Prostate gland (tissue), 2 donors: ENCODE measurements at places on chromosomes 3 and 15. TPM values are rescaled to one million over a fixed set of nuclear protein-coding genes. Genes with fewer than 3 reads are reported as not detected.
A peak's percentile ranks its signal among the peaks of the same experiment; 100 is the strongest.

The MUSTN1 gene
- 10.5 TPM for total RNA-seq

The CLDND1 gene
- total RNA-seq: 71.2 TPM

The RAB6B gene
- total RNA-seq: 7.1 TPM

The GOLGA6L4 gene
- total RNA-seq: 10.0 TPM

The GCNT3 gene
- total RNA-seq: 1.6 TPM

The FOXB1 gene
- total RNA-seq: not detected

The IMP3 gene
- 125 TPM for total RNA-seq

The MRPS22 gene
- total RNA-seq: 34.1 TPM

The GHRL gene
- total RNA-seq: 3.0 TPM

The C3orf62 gene
- 9.7 TPM for total RNA-seq

The TMC3 gene
- total RNA-seq: 0.14 TPM

DNA sequence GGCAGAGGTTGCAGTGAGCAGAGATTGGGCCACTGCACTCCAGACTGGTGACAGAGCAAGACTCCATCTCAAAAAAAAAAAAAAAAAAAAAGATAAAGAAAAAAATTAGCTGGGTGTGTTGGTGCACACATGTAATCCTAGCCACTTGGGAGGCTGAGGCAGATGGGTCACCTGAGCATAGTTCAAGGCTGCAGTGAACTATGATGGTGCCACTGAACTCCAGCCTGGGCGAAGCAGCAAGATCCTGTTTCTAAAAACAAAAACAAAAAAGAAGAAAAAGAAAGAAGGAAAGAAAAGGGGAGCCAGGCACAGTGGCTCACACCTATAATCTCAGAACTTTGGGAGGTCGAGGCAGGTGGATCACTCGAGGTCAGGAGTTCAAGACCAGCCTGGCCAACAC is 32.9 kb downstream of the PIK3CB start:
- no peak for DNase-seq

GRCh38 chr3:69294014-69294766 is 91.7 kb downstream of the FRMD4B start:
- no peak for DNase-seq

DNA sequence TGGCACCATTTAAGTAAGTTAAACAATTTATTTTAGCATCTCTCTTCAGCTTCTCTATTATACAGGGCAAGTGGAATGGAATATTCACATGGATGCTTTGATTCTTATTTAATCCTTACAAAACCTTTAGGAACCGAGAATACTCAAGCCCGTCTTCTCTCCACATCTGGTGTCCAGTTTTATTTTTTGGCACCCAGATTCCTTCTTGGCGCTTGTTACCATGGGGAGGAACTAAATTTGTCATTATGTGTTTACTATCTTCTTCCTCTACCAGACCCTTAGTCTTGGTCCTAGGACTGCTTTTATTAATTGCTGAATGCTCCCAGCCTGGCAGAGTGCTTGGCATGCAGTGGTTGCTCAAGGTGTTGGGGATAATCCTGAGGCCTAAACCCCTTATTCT is 138.8 kb downstream of the CACNA2D3 start:
- no peak for DNase-seq

DNA sequence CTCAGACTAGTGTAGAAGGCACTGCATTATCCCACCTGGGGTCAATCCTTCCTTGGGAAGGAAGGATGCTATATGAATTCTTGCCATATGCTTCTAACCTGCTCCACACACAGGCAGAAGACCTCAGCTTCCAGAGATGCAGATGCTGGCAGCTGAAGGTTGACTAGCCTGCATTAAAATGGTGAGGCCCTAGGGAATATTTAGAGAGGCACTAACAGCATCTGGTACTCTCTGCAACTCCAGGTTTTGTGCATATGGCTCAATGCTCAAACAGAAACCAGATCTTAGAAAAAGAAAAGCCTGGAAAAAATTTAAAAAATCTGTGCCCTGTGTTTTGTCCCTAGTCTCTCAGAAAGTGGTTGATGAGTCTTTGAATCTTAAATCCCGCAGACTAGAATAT is 56.0 kb upstream of the MYRIP start:
- no peak for DNase-seq

DNA sequence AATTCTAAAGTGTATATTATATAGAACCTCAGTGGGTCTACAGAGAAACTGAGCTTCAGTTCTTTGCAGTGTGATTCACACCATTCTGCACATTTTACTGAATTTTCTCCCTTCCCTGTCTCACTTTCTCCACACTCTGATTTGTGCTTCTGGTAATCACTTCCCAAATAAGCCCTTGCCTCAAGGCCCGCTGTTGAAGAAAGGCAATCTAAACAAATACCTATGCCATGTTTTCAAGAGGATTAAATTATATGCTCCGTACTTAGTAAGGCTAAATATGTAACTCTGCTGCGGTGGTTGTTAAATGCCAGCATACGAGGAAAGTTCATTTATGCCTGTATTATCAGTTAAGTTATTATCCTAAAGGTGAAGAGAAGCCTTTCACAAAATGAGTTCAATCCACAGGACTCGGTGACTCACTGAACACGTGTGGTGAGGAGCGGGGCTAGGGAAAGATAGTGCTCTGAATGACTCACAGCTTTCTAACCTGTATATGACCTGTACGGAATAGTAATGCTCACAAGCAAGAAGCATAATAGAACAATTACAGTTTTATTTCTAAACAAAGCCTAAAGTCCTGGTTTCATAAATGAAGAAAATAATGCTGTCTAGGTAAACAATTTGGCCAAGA is 25.1 kb downstream of the CNTN6 start:
- DNase-seq: no peak

DNA sequence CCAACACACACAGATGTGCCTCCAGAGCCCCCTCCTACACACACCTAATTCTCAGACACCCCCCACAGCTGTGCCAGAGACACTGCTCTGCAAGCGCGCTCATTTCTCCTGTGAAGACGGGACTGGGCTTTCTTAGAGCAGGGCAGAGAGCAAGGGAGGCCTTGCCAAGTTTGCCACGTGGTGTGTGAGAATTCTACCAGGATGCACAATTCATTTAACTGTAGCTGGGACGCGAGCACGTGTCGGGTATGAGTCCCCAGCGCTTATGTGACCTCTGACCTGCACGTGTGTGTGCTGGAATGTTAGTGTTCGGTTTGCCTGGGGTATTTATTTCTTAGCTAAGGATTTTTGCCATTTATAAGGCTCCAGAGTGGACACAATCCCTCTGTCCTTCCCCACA is 37.0 kb downstream of the FEM1B start:
- no peak for DNase-seq

- no peak for DNase-seq
Measured at GRCh38 chr3:116552246-116552645, 107.0 kb upstream of the LSAMP start.

DNA sequence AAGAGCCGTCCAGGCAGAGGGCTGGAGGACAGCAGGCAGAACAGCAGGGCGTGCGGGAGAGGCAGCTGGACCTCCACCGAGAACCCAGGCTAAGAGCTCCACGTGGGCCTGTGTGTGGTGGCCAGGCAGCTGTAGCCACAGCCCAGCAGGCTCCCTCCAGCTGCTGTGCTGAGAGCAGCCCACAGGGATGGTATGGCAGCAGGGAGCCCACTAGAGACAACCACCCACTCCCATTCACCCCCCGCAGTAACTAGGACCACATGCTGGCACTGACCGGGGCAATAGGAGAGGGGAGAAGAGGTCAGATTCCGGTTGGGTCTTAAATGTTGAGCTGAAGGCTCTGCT is 25.6 kb upstream of the MUSTN1 start:
- DNase-seq: no peak

- DNase-seq: no peak
Measured at GRCh38 chr15:57462381-57462780, 86.1 kb downstream of the CGNL1 start.

DNA sequence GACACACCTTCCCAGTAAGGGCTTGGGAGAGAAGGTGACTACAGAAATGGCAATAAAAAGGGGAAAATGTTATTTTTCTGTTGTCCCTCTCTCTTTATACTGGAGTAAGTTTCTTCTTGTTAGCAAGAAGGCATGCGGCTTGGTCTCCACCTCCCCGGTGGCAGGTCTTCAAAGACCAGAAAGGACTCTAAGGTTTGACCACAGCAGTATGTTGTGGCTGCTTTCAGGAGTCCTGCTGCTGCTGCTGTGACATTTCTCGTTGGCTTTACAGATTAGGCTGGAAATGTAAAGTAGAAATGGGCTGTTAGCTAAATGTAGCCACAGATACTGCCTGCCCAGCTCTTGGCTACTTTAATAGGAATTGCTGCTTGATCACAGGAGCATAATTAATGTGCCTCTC is 175.8 kb upstream of the ZBTB20 start:
- DNase-seq: no peak

GRCh38 chr3:182524711-182525401 is 268.4 kb upstream of the ATP11B start:
- peak; percentile 5 for DNase-seq

GRCh38 chr3:10015461-10015904 is 10.8 kb upstream of the FANCD2 start:
- peak; percentile 65 for DNase-seq

GRCh38 chr3:129183569-129184395 is at the start of gene CNBP:
CNBP (minus strand) TSS chr3:129183896; CDS start chr3:129171757, 12,139 bp downstream.
- DNase-seq: peak; percentile 92

GRCh38 chr3:197165890-197166289 is 132.5 kb downstream of the DLG1 start:
- DNase-seq: no peak

- peak; percentile 78 for DNase-seq
Measured at GRCh38 chr15:98954411-98954810, 53.2 kb downstream of the PGPEP1L start.

DNA sequence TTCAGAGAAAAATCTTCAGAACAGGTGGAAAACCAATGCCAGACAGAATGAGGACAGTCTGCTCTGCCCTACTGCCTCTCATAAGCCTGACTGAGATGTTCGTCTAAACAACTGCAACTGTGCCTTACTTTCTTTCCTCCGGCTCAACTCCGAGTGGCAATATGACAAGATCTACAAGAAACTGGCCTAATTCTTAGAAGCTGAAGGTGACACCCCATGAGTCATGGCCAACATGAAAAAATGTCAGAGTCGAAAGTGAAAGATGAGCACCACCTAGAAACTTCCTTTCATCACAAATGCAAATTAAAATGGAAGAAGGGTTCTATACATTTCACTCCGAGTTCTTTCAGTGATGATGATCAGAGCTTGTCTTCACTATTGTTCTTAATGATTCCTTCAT is 12.9 kb downstream of the PCYT1A start:
- no peak for DNase-seq

DNA sequence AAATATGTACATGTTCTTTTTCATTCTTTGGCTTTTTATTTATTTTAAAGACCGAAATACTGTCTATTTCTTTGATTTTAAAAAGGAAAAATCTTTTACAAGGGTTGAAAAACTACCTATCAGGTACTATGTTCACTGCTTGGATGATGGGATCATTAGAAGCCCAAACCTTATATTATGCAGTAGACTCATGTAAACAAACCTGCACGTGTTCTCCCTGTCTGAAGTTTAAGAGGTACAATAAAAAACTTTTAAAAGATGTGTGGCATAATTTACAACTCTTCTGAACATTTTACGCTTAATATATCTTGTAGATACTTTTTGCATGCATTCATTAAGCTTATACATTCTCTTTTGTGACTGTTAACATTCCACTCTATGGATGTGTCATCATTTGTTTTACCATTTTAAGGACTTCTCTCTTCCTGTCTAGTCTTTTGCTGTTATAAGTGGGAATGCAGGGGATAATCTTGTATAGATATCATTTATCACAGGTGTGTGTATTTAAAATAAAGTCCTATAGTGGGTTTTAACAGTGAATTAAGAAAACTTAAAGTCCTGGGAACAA is 6.2 kb downstream of the MGA start:
- DNase-seq: no peak

- no peak for DNase-seq
Measured at GRCh38 chr3:16085410-16085809, 89.1 kb upstream of the GALNT15 start.

GRCh38 chr3:65181391-65181871 is 493.6 kb upstream of the ADAMTS9 start:
- DNase-seq: no peak

DNA sequence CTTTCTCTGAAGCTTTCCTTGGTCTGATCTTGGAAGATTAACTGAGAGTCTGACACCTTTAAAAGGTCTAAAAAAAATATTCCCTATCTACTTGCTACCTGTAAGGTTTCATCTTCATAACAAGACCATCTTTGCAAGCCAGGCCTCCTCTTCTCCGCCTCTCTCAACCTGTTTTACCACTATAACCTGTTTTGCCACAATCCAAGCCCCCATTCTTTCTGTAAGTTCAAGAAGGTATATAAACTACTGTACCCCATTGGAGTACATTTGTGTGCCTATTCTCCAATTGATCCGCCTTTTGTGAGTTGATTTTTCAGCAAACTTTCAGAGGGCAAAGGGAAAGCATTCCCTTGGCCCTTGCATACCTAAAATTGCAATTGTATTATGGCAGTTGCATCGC is 319.3 kb upstream of the NECTIN3 start:
- no peak for DNase-seq

- DNase-seq: no peak
Measured at GRCh38 chr3:48090166-48090939, 74.1 kb upstream of the MAP4 start.

DNA sequence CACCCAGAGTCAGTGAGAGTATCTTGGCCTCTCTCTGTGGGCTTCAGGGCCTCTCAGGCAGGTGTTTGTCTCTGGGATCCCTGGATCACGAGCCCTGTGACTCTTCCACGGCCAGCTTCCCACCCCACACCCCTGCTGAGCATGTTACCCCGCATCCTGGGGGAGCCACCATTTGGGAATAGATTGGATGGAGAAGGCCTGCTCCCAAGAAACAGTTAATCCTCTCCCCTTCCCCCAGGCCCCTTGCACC is 15.5 kb upstream of the SRP14 start:
- DNase-seq: no peak

- DNase-seq: no peak
Measured at GRCh38 chr3:166446291-166446690, 609.1 kb upstream of the BCHE start.

- DNase-seq: no peak
Measured at GRCh38 chr3:129052675-129053074, 7.9 kb upstream of the GP9 start.

DNA sequence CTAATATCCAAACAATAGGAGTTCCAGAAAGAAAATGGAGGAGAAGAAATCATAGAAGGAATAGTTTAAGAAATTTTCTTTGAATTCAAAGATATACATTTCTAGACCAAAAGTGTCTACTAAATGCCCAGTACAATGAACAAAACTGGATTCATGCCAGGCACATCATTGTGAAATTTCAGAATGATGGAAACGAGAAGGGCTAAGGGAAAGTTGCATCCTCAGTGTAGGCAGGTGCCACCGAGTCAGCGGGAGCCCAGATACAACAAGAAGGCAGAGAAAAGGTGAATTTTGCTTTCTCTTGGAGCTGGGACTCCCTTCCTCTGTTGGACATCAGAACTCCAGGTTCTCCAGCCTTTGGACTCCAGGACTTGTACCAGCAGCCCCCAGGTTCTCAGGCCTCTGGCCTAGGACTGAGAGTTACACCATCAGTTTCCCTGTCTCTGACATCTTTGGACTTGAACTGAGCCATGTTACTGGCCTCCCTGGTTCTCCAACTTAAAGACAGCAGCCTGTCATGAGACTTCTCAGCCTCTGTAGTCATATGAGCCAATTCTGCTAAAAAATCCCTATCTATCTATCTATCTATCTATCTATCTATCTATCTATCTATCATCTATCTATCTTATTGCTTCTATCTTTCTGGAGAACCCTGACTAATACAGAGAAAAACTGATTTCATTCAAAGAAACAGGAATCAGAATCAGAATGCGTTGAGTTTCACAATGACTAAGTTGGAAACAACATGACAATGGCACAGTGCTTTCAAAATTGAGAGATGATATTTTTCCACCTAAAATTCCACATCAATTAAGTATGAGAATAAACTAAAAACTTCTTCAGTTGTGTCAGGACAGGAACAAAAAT is 207.7 kb downstream of the FAM43A start:
- no peak for DNase-seq

- DNase-seq: no peak
Measured at GRCh38 chr3:197508461-197508860, 47.3 kb downstream of the BDH1 start.
